Epithelial cell of umbilical artery (primary cell): ENCODE measurements at places on chromosomes 12 and 14. TPM values are rescaled to one million over a fixed set of nuclear protein-coding genes. Genes with fewer than 3 reads are reported as not detected.

The SLC24A4 gene
- total RNA-seq = under 0.01 TPM in 1 of 2 replicates, not detected in the other

The ISM2 gene
- total RNA-seq = under 0.01 TPM in 1 of 2 replicates, not detected in the other

The CCND2 gene
- 18.2 and 52.6 TPM in 2 replicates for total RNA-seq

The RAD9B gene
- total RNA-seq = under 0.01 and 0.30 TPM in 2 replicates

The HVCN1 gene
- total RNA-seq = 3.6 and 7.4 TPM in 2 replicates

The CDC42BPB gene
- 77.1 and 89.6 TPM in 2 replicates for total RNA-seq

The FLRT2 gene
- 3.3 and 4.5 TPM in 2 replicates for total RNA-seq

The CCDC197 gene
- total RNA-seq = not detected in 2 replicates
